ENCODE measurements at places on chromosomes 3 and 15. TPM values are rescaled to one million over a fixed set of nuclear protein-coding genes. Genes with fewer than 3 reads are reported as not detected.

QTRT2 gene
- 12.8 TPM for total RNA-seq

CEP19 gene
- 2.6 TPM for total RNA-seq

CTXN2 gene
- not detected for total RNA-seq

TGM4 gene
- total RNA-seq: not detected

SMCO1 gene
- not detected for total RNA-seq

PARL gene
- 28.7 TPM for total RNA-seq

TWF2 gene
- 72.7 TPM for total RNA-seq

ISL2 gene
- total RNA-seq: not detected

SATB1 gene
- total RNA-seq: 17.4 TPM

SLC12A8 gene
- 13.2 TPM for total RNA-seq

Measured in smooth muscle cell of the pulmonary artery (primary cell).